ENCODE measurements at places on chromosomes 4 and X. TPM values are rescaled to one million over a fixed set of nuclear protein-coding genes. Genes with fewer than 3 reads are reported as not detected.

- DNase-seq, result no peak
Measured at GRCh38 chr4:123615901-123616300, 219.3 kb downstream of the SPRY1 start.

GRCh38 chrX:110541266-110541665 is 182.6 kb downstream of the RTL9 start:
- no peak for DNase-seq

The PHKA1 gene
- polyA plus RNA-seq, result 1.5 TPM

The UGT2B7 gene
- polyA plus RNA-seq, result not detected

The TLR10 gene
- polyA plus RNA-seq, result not detected

DNA sequence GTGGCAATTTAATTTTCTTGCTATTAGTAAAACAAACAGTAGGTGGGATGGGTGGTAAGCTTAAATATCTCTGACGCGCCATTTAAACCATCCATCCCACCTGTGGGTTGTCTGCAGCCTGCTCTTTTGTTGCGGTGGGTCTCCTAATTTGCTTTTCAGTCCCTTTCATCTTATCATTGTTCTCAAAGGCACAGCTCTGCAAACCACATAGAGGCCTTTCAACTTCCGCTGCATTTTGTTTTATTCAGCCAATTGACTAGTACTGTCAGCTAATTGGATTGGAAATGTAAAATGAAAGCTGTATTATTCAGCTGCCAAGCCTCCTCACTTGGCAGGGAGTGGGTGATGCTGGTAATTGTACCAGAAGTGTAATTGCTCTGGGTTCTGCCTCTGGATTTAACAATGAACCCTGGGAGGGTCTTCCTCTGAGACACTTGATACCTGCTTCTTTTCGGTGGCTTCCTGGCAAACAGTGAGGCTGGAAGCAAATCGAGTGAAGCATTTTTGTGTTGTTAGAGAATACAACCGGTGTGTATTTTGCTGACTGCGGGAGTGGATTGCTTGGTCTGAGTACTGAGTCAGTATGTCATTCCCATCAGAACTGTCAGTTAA is 165.6 kb downstream of the FRAS1 start:
- no peak for DNase-seq

GRCh38 chrX:17602245-17602644 is 135.0 kb upstream of the SCML1 start:
- DNase-seq, result no peak

The MSANTD1 gene
- 0.06 TPM for polyA plus RNA-seq

The UCHL1 gene
- 1,295 TPM for polyA plus RNA-seq

The SMIM10L2A gene
- 0.09 TPM for polyA plus RNA-seq

Data from BJ (cell line).